CD4-positive, alpha-beta T cell treated with Interleukin-4 for 1 hour (primary cell): ENCODE measurements at places on chromosomes 16 and 17.

DNA sequence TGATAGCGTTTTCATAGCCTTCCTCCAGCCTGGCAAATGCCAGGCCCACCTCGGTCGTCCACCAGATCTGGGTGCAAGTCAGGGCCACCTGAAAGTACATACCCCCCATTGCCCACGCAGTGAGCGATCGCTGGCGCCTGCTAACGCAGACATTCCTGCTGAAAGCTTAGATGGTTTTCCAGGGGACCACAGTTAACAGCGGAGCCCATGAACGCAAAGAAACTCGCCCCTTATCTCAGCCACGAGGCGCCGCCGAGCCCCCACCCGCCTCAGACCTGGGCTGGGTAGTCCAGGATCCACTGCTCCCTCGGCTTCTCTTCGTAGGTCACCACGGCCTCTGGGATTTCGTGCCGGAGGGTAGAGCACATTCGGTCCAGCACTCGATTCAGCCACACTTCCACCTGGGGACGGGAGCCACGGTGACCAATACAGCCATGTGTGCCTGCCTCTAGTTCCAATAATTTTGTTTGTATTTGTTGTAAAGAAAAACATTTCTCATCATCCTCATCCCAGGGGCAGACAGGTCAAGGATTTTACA lies 74.5 kb downstream of the DNAH17 start:
- DNase-seq, result no peak

DNA sequence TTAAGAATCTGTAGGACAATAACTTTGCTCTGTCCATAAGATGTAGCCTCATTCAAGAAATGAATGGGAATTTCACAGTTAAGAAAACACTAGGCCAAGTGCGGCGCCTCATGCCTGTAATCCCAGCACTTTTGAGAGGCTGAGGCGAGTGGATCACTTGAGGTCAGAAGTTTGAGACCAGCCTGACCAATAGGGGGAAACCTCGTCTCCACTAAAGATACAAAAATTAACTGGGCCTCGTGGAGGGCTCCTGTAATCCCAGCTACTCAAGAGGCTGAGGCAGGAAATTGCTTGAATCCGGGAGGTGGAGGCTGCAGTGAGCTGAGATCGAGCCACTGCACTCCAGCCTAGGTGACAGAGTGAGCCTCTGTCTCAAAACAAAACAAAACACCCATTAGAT lies 19.9 kb upstream of the RSL1D1 start:
- no peak for DNase-seq

- no peak for DNase-seq
Measured at GRCh38 chr16:47150067-47150466, 6.3 kb upstream of the NETO2 start.

DNA sequence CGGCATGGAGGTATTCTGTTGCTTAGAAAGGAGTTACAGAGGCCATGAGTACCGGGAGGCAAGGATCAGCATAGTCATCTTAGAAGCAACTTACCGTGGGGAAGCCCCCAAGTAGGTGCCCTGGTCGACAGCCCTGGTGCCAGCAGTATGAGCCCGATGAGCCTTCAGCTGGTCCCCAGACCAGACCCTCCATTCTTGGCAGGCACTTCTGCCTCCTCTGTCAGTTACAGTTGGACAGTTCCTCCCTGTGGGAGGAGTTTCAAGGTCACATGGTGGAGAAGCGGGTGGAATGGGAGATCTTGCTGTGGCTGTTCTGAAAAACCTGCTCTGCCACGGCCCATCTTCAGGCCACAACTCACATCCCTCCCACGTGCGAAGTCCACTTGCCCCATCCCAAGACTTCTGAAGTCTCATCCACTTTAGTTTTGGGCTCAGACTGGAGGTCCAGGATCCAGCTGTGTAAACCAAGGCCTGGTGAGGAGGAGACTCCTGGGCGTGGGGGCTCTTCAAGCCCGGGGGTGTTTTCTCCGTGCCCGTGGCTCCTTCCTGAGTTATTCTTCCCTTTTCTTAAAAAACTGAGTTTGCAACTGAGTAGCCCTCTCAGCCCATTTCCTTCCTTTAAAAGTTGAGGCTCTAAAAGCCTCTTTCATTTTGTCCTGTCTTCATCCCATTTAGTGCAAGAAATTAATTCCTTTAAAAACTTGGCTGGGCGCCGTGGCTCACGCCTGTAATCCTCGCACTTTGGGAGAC lies 133.5 kb downstream of the SEC14L1 start:
- no peak for DNase-seq

DNA sequence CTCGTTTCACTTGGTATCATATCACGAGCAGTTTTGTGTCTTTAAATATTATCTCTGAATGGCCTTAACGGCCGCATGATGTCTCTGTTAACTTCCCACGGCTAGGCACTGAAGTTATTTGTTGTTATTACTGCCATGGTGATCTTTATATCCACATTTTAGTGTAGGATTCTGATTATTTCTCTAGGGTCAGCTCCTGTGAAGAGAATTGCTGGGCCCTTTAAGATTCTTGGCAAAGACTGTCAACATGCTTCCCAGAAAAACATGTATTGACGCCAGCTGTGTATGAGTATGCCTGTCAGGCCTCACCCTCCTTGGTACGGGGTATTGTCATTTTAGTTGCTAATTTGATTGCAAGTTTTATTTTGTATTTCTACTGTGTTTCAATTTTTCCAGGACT lies 263.5 kb downstream of the SNX29 start:
- DNase-seq, result no peak
